Esophagus squamous epithelium (tissue), 5 donors: ENCODE measurements at places on chromosomes 11 and 22.

- DNase-seq, result no peak
Observed at GRCh38 chr11:64102005-64102738, 63.7 kb downstream of the MACROD1 start.

DNA sequence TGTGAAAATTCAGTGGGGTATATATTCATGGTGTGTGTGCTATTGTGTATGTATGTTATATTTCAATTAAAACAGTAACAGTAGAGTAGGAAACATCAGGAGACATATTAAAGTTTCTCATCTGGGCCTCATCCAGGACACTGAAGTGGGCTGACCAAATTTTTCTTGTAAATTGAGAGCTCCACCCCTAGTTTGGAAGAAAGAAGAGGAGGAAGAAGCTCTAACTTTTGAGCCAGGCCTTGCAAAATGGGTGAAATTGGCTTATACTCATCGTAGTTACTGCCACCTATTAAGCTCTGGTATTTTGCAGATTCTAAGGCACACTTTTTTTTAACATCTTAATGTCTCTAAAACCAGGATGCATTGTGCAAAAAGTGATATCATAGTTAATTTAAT lies 33.7 kb downstream of the TSPAN18 start:
- DNase-seq, result no peak

- DNase-seq, result no peak
Observed at GRCh38 chr22:23565305-23565914, 14.7 kb downstream of the IGLL1 start.

DNA sequence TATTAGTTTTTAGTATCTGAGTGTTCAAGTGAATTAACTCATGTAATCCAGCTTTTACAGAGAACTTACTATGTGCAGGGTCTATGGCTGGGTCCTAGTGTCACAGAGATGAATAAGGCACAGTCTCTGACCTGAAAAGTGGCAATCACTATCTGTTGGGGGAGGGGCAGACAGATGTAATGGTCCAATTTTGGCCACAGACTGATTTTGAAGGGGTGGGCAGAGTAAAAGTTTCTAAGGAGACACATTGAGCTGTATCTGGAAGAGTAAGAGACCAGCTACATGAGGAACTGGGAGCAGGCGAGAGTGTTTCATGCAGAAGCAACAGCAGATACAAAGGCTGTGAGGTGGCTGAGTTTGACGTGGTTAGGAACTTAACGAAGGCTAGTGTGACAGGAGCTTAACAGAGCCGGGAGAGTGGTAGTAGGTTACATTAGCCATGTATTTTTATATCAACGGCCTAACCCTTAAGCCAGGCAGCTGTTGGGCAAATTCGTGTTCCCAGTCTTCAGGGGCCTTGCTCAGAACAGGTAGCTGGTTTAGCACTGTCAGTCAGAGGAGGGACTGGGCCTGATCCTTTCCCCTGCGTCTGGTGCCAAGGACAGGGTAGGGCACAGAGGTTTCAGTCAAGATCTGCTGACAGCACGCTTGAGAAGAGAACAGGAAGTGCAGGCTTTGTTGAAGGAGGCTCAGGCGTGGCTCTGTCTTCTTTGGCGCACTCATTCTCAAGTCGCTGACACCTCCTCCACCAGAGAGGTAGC lies 1.4 kb upstream of the STIM1 start:
- DNase-seq, result no peak

DNA sequence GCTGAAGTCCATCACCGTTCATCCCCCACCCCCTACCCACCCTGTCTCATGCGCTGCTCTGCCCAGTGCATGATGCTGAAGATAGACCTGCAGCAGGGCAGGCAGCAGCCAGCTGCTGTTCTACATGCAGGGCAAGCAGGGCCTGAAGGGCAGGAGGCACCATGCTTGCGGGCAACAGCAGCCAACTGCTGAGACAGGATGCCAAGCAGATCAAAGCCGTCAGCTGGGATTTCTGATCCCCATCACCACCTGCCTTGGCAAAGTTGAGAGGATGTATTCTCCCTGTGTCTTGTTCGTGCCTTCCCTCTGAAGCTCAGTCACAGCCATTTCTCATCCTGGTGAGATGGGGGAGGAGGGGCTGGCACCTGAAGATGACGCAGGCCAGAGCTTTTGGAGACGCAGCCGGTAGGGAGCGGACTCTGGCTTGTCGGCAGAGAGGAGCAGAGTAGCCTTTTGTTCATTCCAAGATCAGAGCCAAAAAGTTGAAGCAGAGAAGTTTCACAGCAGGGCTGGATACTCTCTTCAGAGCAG lies 227.0 kb downstream of the GRIK4 start:
- DNase-seq, result no peak

- no peak for DNase-seq
Observed at GRCh38 chr11:57306161-57306876, 18.4 kb downstream of the TNKS1BP1 start.

DNA sequence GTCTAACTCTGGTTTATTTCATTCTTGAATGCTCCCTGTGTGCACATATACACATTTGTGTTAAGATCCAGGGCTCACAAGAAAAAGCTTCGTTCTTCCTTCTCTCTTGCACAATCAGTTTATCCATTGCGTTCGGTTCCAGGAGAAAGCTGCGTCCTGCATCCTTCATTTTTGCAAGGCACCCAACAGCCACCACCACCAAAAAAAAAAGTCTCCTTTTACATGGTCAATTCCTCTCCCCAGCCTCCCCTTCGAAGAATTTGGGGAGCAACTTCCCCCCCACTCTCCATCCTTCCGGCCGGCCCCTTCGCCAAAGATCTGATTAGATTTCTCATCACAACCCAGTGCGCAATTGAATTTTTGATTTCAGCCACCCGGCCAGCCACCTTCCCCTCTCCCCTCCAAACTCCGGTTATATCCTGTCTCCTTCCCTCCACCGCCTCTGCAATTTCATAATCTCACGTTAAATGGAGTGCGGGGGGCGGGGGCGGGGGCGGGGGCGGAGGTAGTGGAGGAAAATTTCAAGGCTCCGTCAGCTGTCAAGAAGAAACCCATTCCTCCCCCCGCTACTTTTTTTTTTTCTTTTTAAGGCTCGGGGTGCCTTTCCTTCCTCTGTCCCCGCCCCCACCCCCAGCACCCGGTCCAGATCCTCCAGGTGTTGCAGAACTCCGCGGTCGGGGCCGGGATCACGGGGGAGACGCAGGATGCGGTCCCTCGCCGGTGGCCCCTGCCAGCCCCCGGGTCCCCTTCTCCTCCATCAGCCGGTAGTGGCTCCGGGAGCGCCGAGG lies 1166.5 kb downstream of the LRRC4C start:
- no peak for DNase-seq

GRCh38 chr11:19499026-19499669 lies 213.5 kb upstream of the NAV2 start:
- no peak for DNase-seq

GRCh38 chr11:102476812-102477211 lies 24.2 kb upstream of the TMEM123 start:
- no peak for DNase-seq

- no peak for DNase-seq
Observed at GRCh38 chr11:67286621-67287333, 2.3 kb upstream of the ANKRD13D start.

DNA sequence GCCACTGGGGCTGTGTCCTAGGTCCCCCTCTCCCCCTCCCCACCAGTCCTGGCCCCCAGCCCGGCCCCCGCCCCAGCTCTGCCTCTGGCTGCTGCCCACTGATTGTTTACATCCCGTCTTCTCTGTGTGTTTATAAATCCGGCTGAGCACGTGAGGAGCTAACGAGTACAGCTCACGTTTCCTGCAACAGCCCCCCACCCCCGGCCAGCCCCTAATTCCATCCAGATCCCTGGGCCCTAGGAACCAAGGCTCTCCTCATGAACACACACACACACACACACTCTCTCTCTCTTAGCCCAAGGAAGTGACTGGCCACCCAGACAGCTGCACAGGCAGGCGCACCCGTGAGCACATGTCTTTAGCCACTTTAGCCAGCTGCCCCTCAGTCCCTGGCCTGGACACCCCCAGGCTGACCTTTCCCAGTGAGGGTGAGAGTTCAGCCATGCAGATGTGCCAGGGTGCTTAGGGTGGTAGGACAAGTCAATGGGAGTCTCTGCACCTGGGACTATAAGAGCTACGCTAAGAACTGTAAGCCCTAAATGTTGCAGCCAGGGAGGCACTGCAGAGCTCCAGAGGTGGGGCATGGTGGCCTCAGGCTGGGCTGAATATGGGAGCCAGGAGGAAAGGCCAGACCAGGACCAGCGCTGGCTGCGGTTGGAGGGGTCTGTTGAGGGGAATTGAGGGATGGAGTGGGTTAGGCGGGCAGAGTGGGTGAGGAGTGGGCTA lies 2.9 kb downstream of the CLCF1 start:
- no peak for DNase-seq

GRCh38 chr22:37752189-37753087 lies 55.3 kb upstream of the GCAT start:
- peak; percentile 58 for DNase-seq

DNA sequence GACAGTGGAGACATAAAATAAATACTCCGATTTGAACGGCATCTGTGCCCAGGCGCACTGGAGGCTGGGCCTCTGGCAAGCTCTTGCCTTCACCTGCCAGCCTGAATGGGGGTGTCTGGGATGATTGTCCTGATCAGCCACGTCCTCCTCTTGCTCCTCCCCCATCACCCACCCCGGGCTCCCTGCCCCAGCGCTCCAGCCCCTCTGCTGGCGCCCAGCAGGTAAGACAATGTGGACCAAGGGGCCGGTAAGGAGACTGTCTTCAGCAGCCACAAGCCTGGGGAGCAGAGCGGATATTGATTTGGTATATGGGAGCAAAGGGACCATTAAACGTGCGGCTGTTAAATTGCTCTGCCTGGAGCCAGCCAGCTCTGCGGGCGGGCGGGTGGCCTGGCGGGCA lies 24.9 kb downstream of the WNT11 start:
- no peak for DNase-seq

DNA sequence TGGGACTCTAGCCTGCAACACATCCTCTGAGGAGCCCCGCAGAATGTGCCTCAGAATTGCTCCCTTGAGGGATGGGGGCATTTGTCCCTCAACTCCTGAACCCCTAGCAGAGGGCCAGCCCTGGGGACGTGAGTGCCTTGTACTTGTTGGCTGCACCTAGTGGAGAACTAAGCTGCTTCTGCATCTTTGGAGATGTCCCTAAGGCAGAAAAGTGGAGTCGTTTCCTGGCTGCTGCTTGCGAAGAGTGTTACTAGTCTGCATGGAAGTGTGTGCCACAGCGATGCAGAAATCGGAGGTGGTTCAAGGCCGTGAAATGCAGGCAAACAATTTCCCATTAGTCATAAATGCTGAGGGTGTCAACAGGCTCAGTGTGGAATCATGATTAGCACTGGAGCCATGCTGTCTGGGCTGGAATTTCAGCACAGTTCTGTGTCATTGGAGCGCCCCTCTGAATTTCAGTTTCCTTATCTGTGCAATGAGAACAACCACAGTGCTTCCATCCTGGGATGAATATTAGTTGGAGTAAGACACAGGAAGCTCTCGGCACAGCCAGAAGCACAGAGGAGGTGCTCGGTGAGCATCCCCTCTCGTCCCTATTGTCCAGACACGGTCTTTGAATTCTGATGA lies 56.5 kb downstream of the MIAT start:
- no peak for DNase-seq

- DNase-seq, result no peak
Observed at GRCh38 chr22:43238526-43239006, 51.6 kb upstream of the TTLL12 start.

DNA sequence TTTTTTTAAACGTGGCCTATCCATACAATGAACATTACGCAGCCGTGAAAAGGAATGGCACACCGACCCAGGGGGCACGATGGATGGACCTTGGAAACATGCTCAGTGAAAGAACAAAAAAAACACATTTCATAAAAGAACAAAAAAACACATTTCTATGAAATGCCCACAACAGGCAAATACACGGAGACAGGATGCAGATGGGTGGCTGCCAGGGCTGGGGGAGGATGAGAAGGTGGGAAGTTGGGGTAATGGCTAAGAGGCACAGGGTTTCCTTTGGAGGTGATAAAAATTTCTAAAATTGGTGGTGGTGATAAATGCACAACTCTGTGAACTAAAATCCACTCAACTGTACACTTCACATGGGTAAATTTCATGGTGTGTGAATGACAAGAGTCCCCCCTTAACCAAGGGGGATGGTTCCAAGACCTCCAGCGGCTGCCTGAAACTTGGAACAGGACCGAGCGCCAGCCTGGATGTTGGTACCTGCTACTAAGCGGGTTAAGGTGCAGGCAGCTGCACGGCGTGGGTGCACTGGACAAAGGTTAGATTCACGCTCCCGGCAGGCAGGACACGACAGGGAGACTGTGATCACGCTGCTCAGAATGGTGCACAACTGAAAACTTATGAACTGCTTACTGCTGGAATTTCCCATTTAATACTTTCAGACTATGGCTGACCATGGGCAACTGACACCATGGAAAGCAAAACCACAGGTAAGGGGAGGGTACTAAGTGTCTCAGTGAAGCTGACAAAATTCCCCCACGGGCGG lies 16.5 kb downstream of the BRD1 start:
- DNase-seq, result no peak

DNA sequence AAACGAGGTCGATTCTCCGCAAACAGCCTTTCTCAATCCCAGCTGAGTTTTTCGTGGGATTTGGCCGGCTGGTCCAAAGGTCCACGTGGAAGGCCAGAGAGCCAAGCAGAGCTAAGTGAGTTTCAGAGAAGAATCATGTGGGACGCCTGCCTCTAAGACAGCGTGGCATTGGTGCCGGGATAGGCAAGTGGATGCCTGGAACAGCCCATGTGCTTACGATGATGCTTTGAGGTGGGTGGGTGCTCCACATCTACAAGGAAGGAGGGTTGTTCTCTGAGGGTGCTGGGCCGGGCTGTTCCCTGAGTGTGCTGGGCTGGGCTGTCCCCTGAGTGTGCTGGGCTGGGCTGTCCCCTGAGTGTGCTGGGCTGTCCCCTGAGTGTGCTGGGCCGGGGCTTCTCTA lies 41.4 kb downstream of the MUC2 start:
- no peak for DNase-seq

DNA sequence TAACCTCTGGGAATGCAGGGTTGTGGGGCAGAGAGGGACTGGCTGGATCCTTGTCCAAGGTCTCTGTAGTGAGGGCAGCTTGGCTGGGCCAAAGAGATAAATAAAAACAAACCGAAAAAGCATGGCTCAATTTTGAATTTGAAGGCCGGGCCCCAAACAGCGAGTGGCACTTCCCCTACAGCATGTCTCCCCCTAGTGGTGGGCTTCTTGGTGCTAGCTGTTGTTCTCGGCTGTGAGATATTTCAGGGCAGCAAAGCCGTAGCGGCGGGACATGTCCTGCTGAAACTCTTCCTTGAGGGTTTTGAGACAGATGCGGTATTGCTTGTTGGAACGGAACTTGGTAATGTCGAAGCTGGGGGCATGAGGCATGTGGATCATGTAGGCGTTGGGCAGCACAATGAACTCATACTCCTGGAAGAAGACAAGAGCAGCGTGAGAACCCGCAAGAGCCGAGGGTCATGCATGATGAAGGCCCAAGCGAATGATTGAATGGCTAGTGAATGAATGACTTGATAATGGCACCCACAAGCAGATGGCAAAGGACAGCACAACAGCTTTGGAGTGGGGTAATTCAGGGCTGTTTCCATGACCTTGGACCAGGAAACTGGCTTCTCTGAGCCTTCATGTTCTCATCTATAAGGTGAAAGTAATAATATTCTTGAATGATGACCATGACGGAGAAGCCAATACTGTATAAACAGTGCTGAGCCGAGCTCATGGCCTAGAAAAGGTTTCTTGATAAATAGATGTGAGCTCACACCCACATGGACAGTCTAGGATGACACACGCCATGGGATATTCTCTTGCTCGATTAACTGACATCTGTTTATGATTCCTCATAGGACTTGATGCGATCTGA lies 216.3 kb upstream of the SYN3 start:
- DNase-seq, result no peak

- DNase-seq, result no peak
Observed at GRCh38 chr11:66048547-66049323, at the start of gene GAL3ST3. TSS of gene GAL3ST3 (minus strand) at chr11:66049161. CDS start at chr11:66045415, 3,746 bp downstream.

GRCh38 chr11:69040581-69041260 lies 8.0 kb upstream of the TPCN2 start:
- DNase-seq, result no peak
